ENCODE measurements at places on chromosomes 11 and 22.

- DNase-seq, result no peak
Measured at GRCh38 chr11:64935359-64936081, at the start of gene GPHA2. Gene GPHA2 (minus strand): TSS chr11:64935893. CDS start chr11:64935460, 433 bp downstream.

DNA sequence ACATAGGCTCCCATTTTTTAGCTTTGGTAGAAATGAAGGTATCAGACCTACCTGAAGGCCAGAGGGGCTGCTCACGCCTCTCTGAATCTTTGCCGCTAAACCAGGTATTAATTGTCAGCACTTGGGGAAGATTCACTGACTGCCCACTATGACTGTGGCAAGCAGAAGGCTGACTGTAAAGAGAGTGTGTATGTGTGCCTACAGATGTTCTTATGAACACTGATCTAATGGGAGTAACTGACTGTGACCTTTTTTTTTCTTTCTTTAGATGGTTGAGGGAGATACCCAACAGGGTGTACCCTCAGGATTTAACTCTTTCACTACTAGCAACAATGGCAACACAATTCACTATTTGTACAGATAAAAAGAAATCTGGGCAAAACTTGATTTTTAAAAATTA lies at the start of gene RAG2:
Gene RAG2 (minus strand): TSS at position 186 of the 400 bp plus-strand sequence. CDS start 4,068 bp downstream, outside the sequence.
- no peak for DNase-seq

DNA sequence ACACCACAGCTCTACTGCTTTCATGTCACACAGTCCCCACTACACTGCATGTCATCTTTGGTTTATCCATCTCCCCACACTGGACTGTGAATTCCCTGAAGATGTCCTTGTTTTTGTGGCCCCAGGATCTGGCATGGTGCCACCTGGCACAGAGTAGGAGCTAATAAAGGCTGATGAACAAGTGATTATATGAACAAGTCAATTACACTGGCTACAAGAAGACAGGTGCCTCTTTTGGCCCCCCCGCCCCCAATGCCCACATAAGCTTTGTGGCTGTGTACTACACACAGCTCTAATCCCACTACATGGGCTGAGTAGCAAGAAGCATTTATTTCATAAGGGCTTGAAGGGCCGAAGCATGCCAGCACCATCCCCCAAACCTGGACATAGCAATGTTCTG lies 24.7 kb downstream of the PLEKHA7 start:
- no peak for DNase-seq

GRCh38 chr11:119030029-119030328 lies 698 bp downstream of the SLC37A4 start:
- no peak for DNase-seq

DNA sequence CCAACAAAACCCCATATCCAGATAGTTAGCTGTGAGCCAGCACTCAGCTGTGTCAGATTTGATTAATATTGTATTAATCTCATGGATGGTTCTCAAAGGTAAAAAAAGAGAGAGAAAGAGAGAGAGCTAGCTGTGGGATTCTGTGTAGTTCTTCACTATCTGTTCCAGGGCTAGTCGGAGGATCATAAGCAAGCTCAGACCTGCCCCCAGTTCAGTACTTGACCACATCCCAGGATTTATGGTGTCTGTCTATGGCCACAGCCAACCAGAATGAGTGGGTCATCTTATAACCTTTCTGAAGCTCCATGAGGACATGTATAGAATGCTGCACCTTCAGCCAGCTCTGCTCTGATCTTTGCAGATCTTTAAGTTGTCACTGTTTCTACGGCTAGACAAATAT lies 13.5 kb upstream of the B3GNT6 start:
- no peak for DNase-seq

DNA sequence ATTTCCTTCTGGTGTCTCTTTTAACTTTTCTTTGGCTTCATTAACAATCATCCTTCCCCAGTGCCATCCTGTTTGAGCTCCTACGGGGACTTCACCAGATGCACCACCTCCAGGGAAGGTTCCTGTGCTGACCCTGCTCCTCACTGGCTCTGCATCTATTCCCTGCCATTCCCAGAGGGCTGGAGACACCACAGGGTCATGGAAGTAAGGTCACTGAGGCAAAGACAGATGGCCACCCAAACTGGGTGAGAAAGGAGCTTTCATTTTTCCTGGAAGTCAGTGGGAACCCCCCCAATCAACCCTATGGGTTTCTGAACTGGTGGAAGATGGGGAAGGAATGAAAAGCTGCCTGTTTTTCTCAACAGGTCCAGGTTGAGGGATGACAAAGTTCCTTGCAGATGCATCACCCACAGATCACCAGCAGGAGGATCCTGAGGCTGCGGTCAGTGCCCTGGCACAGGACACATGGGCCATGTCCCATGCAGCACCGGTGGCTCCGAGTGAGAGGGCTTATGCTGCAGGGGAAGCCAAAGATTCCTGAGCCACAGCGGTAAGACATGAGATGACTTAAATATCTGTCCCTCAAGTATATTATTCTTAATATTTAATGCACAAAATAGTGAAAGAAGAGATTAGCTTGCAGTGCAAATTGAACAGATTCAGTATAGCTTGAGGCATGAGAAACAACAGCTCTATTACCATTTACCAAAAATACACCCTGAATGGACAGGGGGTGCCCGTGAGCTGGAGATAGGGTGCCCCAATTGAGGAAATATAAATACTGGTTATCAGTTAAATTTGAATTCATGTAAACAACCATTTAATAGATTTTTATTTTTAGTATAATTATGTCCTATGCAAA lies 73.0 kb upstream of the VPREB1 start:
- DNase-seq, result no peak

- DNase-seq, result no peak
Measured at GRCh38 chr11:103942646-103943045, 93.8 kb upstream of the DDI1 start.

- DNase-seq, result no peak
Measured at GRCh38 chr22:46587492-46588278, 32.5 kb upstream of the GRAMD4 start.

GRCh38 chr11:114188851-114189570 lies 107.2 kb upstream of the NNMT start:
- no peak for DNase-seq
